SHP77 treated with DMSO at 0.1 percent for 48 hours (cell line): ENCODE measurements at places on chromosomes 1 and 21.

DNA sequence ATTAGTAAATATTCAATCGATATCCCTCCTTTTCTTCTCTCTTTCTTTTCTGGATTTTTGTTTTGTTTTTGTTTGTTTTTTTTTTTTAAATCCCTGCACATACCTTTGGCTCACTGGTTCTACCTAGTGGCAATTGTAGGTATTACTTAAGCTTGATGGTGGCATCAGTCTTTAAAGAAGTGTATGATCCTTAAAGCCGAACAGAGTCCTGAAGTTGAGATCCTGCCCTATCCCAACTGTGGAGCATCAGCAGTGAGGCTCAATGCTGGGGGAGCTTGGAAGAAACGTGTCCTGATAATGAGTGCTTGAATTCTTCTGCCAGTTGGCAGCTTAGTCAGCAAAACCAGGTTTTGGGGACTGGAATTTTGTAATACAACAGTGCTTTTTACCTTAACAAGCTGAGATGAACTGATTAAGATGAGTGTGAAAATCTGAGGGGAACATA is 60.8 kb downstream of the FASLG start:
- no peak for DNase-seq

DNA sequence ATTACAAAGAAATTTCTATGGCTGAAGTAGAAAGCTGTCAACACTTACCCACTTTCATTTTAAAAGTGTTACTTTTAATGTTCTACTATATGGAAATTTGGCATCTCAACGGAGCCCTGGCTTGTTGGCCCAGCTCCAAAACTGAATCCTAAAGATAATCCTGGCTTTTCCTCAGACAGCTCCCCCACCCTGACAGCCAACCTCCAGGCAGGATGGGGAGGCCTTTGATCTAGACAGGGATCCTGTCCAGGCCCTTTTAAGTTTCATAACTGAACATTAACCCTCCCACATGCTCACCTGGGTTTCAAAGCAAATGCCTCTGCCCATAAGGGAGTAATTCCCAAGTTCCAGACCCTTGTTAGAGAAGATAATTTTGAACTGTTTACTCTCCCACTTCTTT is 99.3 kb upstream of the RALGPS2 start:
- no peak for DNase-seq

DNA sequence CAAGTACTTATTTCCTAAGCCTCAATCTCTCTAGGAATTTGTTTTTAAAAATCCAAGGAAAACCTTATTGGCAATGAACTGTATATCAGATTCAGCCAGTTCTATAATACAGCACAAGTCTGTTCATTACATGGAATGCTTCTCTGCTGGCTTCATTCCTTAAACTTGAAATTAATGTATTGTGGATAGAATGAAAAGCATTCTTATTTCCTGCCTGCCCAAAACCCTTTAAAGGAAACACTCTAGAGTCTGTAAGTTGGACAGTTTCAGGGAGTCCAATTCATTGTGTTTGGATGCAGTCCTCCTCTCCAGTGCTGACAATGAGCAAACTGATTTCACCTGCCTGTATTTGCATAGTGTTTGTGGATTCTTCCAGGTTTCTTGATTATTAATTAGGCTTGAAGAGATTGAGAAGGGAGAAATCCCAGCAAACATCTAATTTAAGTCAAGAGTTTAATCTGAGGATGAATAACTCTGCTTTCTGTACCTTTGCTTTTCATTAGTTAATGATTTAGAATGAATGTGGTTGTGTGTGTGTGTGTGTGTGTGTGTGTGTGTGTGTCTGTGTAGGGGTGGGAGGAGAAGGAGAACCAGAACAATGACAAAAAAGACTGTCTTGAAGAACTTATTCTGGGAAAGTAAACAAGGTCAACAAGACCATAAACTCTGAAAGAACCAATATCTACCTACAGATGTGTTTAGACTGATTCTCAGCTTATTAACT is 61.2 kb downstream of the CACHD1 start:
- no peak for DNase-seq

- no peak for DNase-seq
Measured at GRCh38 chr1:221363039-221363438, 378.9 kb downstream of the DUSP10 start.

- no peak for DNase-seq
Measured at GRCh38 chr1:111857194-111857651, 101.5 kb downstream of the DDX20 start.

- no peak for DNase-seq
Measured at GRCh38 chr1:153548722-153549688, at the start of gene S100A3. Gene S100A3 (minus strand): TSS chr1:153549258. CDS start chr1:153548485, 773 bp downstream.

GRCh38 chr1:39672551-39672947 is 642 bp upstream of the NT5C1A start:
- no peak for DNase-seq

GRCh38 chr1:158547533-158547932 is 6.7 kb downstream of the OR6Y1 start:
- no peak for DNase-seq

GRCh38 chr1:241844593-241844992 is 3.4 kb upstream of the EXO1 start:
- peak; percentile 77 for DNase-seq

DNA sequence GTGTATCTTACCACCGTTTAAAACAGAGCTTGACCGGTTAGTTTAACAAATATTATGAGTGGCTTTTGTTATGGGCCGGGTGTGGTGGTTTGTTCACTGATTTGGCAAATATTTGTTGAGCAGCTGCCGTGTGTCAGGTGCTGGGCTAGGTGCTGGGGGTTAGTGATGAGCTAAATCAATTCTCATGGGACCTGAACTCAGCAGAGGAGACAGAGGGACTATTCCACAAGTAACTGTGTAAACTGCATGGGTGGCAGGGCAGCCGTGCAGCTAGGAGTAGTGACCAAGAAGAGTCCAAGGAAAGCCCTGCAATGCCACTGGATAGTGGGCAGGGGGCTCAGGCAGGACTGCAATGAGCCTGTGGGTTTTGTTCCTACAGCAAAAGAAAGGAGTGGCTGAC is 11.2 kb upstream of the C2CD2 start:
- no peak for DNase-seq

- no peak for DNase-seq
Measured at GRCh38 chr1:232127190-232127589, 500.6 kb downstream of the DISC1 start.

DNA sequence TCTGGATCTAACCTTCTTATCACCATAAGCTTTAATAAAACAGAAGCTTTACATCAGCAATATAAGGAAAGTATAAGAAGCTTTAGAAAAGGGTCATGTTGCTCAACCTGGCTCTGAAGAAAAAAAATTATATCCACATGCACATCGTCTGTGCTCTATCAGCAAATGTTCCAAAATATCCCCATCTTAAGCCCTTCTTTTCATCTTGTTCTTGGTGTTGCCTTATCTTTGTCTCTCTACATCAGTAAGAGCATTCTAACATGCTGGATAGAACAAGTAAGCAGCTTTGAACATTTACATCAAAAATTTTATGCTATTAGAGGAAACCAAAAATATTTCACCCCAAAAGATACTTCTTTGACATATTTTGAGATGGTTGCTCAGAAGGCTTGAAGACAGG is 157.8 kb upstream of the SNX7 start:
- DNase-seq = no peak

- no peak for DNase-seq
Measured at GRCh38 chr21:21187579-21187978, 189.4 kb downstream of the NCAM2 start.

DNA sequence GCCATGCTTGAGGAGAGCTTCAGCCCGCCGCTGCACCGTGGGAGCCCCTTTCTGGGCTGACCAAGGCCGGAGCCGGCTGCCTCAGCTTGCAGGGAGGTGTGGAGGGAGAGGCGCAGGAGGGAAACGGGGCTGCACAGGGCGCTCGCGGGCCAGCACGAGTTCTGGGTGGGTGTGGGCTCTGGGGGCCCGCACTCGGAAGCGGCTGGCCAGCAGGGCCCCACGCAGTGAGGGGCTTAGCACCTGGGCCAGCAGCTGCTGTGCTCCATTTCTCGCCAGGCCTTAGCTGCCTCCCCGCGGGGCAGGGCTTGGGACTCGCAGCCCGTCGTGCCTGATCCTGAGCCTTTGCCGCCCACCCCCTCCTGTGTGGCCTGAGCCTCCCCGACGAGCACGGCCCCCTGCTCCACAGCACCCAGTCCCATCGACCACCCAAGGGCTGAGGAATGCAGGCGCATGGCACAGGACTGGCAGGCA is 1554.0 kb downstream of the KCNT2 start:
- DNase-seq = no peak

GRCh38 chr1:67710417-67710816 is 25.4 kb downstream of the GADD45A start:
- no peak for DNase-seq

DNA sequence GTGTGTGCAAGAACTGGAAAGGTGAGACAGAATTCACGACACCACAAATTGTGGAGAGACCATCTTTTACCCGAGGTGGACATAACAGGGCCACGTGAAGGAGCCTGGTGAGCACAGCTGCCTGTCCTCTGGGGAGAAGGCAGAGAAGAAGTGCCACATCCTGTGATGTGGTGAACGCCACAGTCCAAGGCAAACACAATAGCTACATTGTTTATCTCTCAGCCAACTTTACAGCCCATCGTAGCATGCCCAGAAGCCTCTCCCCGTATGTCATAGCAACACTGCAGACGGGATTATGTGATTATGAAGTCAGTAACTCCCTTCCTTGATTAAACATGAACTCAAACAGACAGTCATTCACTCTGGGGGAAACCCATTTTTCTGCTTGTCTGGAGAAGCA is 612.2 kb downstream of the SMYD3 start:
- DNase-seq = no peak

GRCh38 chr1:9782897-9783296 is 40.9 kb downstream of the CLSTN1 start:
- no peak for DNase-seq

GRCh38 chr1:202850593-202851362 is 38.2 kb downstream of the RABIF start:
- no peak for DNase-seq

DNA sequence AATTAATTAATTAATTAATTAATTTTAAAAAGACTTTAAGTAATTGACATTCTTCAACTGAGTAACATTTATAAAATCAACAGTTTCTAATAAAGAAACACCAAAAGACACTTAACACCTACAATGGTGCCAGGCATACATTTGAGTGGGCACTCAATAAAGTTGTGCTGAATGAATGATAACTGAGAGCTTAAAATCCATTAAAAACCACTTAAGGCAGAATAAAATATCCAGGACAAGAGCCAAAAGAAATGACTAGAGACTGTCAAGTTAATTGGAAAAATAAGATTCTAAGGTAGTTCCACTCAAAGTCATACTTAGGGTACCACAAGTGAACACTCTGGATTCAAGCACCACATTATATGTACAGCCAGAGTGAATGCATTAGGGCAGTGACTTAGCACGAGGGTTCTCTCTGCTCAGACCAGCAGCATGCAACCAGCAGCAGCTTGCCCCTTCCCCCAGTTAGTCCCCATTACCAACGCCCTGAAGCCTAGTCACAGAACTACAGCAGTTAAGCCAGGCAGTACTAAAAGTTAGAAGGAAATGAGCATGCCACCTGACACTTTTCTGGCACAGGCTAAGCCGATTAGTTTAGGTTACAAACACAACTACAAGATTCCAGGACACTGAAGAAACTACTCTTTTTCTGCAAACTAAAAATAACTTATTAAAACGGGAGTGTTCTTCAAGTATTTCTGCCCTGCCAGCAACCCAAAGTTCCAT is 46.5 kb downstream of the LUZP1 start:
- no peak for DNase-seq

GRCh38 chr1:169138866-169139670 is 32.6 kb downstream of the ATP1B1 start:
- DNase-seq = no peak

- no peak for DNase-seq
Measured at GRCh38 chr21:19031953-19032352, 628.4 kb upstream of the TMPRSS15 start.

DNA sequence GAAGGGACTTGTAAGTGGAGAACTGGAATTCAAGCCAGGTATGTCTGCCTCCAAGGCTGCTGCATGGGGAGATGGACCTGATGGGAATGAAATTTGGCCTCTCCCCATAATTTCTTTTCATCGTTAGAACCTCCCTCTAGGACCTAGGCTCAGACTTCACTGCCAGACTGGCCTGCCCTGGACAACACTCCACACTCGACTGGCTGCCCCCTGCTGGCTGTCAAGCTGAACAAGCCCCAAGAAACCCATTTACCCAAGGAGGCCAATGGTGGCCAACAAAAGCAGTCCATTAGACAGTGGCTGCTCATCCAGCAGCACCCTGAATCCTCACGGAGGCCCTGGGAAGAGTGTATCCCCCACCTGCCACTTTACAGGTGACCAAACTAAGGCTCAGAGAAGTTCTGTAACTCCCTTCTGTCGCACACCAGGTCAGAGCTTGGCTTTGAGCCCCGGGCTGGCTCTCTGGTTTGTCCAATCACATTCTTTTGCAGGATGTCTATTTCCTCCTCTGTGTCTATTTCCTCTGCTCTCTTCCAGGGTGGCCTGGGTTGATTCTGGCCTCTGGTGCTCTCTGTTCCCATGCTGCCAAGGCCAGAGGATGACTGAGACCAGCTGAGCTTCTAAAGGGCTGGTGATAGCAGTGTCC is 3.8 kb downstream of the RNF186 start:
- DNase-seq = no peak

DNA sequence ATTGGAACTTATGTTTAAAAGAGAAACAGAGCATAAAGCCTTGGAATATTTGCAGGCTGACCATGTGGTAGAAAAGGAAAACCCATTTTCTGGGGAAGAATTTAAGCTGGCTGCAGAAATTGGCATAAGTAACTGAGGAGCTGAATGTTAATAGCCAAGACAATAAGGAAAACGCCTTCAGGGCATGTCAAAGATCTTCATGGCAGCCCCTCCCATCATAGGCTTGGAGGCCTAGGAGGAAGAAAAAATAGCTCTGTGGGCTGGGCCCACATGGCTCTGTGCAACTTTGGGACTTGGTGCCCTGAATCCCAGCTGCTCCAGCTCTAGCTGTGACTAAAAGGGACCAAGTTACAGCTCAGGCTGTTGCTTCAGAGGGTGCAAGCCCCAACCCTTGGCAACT is 51.5 kb downstream of the CTH start:
- DNase-seq = no peak

- DNase-seq = no peak
Measured at GRCh38 chr1:10530281-10530740, 55.6 kb downstream of the PEX14 start.

- DNase-seq = no peak
Measured at GRCh38 chr1:16459352-16459925, 18.9 kb downstream of the NECAP2 start.

DNA sequence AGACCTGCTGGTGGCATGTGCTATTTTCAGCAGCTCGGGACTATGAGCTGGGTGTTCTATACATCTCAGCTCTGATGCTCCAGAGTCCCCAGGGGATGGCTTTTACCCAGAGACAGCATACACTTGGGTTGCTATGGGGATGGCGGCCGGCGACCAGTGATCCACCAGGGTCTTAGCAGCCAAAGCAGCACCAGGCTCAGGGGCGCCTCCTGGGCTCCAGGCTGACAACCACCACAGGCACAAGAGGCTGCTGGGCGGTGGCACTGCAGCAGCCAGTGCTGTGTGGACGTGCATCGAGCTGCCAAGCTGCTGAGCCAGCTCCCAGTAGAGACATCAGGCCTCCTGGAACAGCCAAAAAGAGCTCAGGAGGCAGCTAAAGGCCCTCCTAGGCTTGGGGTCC is 37.6 kb upstream of the CLSTN1 start:
- DNase-seq = no peak

- no peak for DNase-seq
Measured at GRCh38 chr21:41827951-41828883, 50.9 kb downstream of the PRDM15 start.

GRCh38 chr21:36981049-36981391 is 14.6 kb upstream of the HLCS start:
- DNase-seq = no peak
